Suprapubic skin (tissue), 4 donors: ENCODE measurements at places on chromosomes 1 and 21. TPM values are rescaled to one million over a fixed set of nuclear protein-coding genes. Genes with fewer than 3 reads are reported as not detected.

DNA sequence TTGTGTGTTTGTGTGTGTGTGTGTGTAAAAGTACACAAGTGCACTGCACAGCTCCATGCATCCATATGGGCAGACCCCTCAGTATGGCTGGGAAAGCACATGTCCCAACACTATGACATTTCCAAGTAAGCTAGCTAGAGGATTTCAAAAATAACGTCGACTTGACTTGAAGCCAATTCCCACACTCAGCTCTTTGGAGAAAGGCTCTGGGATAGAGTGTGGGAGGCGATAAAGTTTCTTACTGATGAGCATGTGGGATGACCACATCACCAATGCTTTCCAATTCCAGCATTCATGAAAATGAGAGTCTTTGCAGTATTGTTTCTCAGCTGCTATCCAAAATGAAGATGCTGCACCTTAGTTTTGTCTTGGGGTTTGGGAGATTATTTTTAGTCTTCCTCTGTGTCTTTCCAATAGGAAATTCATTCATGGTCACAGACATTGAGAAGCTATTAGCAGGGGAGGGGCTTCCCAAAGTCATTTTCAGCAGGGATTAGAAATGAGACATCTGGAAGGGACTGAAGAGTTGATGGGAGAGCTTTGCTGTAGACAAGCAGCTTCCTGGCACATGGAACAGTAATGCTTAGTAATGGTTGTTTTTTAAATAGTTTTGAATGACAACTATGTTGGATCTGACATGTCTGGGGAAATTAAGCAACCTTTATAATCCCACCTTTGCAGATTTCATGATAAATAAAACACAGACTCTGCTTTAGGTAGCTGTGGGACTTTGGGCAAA is 143.5 kb downstream of the ASTN1 start:
- no peak for DNase-seq

DNA sequence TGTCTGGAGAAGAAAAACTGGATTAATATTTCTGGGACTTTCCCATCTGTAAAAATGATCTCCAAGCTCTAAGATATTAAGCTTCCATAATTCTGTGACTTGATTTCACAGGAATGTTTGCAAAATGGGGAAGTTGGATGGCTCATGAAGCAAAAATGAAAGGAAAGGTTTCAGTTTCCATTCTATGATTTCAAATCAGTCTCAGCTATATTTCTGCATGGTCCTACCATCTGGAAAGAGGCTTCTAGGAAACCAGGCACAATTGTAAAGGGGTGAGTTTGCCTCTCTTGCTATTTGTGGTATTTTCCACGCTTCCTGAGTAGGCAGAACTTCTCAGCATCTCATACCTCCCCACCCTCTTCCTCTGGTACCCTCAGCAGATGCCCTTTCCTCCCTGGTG is 22.4 kb upstream of the ACTN2 start:
- DNase-seq = no peak

DNA sequence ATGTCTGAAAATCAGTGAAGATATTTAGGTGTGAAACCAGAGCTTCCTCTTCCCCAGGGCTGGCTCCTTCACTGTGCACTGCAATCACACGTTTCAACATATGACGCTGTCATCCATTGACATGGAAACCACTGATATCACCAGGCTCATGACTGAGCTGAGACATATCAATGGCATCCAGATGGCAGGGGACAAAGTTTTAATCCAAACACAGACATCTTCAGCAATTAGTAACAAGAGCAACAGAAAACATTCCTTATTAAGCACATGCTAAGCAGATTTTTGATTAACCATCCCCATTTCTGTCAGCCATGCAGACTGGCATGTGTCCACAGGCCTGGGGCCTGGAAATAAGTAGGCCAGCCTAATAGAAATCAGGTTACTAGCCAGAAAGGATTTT is 108.0 kb upstream of the ADAR start:
- DNase-seq = no peak

DNA sequence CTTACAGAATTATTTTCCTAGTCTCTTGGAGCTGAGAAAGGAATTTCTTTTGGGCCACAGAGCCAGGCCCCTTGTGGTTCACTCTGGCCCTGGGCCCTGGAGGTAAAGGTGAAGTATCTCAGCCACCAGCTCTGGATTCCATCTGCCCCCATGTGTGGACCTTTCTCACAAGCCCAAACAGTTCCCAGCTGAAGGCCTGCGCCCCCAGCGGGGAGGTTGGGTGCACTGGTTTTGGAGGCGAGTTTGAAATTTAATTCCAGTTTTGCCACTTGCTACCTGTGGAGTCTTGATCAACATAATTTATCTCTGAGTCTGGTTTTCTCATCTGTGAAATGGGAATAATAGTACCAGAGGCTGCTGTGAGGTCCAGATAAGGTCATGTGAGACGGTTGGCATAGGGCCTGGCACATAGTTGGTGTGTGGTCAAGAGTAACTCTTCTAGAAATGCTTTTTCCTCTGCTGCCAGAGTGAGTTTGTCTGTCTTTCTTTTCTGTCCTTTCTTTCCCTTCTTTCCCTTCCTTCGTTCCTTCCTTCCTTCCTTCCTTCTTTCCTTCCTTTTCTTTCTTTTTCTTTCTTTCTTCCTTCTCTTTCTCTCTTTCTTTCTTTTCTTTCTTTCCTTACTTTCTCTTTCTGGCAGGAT is 6.1 kb downstream of the AGTRAP start:
- peak; percentile 24 for DNase-seq

GSTM1 gene
- total RNA-seq = not detected
